NCI-H226 (cell line): ENCODE measurements at places on chromosomes 2 and 18.

- peak; percentile 5 for DNase-seq
These were observed 66.9 kb downstream of the EMX1 start for GRCh38 chr2:72984172-72984671.

GRCh38 chr2:161915121-161915520 is 158.9 kb downstream of the DPP4 start:
- peak; percentile 60 for DNase-seq

- no peak for DNase-seq
These were observed 3.3 kb downstream of the APCDD1 start for GRCh38 chr18:10457767-10458166.

- peak; percentile 54 for DNase-seq
These were observed 37.5 kb upstream of the ZBTB7C start for GRCh38 chr18:48446582-48447225.

GRCh38 chr2:177629357-177630024 is 236.9 kb downstream of the AGPS start:
- no peak for DNase-seq

- DNase-seq = no peak
These were observed 53.1 kb downstream of the TTC27 start for GRCh38 chr2:32680942-32681341.

DNA sequence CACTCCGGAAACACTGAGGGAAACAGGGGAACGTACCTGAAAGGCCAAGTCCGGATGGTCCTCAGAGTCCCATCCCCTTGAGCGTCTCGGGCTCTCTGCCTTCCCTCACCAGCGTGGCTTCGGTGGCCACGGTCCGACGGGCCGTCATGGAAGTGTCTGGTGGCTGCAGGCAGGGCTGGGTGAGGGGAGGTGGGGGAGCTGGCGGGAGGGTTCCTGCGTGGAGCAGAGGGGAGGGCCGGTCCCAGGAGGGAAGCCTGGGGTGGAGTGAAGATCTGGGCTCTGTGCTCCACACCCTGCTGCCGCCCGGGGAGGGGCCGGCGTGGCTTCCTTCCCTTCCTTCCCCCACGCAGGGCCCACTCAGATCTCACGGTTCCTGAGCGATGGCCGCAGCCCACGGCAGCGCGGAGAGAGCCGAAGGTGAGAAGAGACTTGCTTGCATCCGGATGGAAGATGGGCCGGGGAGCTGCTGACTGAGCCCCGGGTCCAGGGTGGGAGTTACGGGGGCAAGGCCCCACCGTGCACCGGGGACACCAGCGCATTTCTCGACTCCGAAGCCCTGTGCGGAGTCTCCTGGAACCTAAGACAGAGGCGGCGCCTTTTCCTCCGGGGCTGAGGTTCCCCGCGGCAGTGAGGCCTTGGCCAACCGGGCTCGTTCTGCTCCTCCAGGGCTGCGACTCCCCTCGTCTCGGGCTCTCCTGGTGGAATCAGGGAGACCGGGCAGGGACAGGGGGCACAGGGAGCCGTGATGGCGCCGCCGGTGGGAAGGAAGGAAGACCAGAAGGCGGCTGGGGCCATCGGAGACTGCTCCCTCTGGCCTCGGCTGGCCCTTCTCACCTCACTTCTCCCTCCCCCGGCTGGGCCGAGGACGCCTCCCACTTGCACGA is 49.1 kb downstream of the KCNF1 start:
- no peak for DNase-seq

GRCh38 chr2:170455617-170456426 is 259.3 kb upstream of the SP5 start:
- DNase-seq = no peak

DNA sequence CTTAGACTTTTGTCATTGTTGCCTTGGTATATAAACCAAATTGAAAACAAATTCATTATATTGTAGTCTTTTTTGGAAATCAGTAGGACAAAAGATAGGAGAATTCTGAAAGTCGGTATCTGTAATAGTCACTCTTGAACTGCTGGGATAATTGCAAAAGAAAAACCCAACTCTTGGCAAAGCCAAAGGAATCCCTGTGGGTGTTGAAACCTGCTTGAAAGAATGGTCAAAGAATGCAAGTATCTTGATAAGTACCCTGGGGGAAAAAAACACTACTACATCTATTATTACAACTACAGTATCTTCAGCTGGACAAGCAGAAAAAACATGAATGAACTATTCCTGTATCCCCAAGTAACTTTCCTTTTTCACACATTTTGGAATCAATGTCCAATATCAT is 7.3 kb upstream of the FAM237A start:
- DNase-seq = peak; percentile 23

DNA sequence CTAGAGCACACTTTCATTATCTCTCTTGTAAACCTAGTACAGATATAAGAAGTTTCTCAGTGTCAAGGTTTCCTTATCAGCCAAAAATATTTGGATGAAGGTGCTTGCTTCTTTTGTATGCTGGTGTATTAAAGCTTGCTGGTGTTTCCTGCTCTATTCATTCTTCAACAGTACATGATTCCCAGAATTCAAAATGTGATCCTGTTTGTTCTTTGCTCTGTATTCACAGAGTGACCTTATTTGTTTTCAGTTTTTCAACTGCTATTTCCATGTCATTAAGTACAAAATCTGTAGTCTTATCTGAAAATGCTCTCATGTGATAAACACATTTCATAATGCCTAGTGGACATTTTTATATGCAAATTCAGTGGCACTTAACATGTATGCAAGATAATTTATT is 1185.8 kb downstream of the SUCLG1 start:
- no peak for DNase-seq

DNA sequence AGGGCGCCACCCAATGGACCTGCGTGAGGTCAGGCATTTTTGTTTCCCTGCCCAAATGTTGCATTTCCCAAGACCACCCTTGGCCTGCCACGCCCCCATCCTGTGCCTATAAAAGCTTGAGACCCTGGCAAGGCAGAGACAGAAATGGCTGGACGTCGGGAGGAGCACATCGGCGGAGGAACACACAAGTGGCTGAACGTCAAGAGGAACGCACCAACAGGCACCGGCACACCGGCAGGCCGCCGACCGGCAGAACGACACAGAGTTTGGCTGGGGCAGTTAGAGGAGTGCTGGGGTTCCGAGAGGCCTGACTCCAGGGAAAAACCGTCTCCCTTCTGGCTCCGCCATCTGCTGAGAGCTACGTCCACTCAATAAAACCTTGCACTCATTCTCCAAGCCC is 35.9 kb downstream of the DCDC2C start:
- DNase-seq = no peak

DNA sequence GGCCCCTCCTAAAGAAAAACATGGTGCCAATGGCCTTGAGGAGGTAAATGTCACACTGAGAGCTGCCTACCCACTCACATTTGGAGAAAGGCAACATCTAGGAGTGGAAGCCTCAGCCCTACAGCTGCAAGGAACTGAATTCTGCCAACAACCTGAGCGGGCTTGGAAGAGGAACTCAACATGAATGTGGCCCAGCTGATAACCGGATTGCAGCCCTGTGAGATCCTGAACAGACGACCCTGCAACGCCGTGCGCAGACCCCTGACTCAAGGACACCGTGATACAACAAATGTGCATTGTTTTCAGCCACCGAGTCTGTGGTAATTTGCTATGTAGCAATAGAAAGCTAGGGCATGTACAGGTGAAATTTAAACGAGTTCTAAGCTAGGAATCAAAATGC is 99.4 kb downstream of the MYOM1 start:
- no peak for DNase-seq

DNA sequence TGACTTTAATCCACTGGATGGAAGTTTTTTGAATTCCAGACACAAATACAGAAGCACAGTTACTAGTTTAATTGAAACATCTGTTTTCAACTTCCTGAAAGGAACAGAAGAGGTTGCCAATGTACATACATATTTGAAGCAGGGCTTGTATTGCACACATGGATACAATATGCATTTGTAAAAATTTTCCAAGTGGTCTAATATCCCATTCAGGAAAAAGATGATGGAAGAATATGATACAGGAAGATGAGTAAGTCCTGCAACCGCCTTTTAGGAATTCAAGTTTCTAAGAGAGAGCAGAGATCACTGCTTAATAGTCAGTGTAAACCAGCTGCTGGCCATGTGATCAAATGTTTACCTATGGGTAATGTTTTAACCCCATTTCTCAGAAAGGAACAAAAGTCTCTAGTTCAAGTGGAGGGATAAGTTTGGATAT is 265.4 kb downstream of the TRIB2 start:
- DNase-seq = no peak

DNA sequence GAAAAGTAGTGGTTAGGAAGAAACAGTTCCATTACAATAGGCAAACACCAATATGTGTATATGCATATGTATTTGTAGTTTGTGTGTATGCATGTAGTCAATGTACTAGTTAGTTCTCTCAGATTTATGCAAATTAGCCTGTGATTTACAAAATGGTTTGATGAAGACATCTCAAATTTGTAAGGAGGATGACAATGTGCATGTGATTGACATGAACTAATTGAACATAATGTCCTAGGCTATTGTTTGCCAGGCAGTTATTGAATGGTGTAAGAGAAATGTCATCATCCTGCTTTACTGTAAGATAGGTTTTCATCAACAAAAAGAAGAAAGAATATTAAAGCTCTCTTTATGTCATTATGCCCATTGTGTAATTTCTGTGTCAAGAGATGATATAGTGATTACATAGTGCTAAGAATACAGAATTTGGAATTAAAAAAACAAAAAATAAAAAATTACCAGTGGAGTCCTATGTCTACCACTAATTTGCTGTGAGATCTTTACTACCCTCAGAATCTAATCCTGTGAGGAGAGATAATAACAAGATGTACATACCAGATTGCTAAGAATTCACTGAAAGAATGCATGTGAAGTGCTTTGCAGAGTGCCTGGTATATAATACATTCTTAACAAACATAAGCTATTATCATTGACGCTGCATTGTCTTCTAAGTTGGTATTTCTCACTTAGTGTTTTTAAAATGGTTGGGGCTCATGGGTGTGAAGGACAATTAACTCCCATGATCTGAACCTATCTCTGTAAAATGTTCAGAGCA is 258.0 kb downstream of the CPS1 start:
- DNase-seq = no peak

GRCh38 chr2:190097115-190097514 is 34.6 kb upstream of the MSTN start:
- DNase-seq = no peak

DNA sequence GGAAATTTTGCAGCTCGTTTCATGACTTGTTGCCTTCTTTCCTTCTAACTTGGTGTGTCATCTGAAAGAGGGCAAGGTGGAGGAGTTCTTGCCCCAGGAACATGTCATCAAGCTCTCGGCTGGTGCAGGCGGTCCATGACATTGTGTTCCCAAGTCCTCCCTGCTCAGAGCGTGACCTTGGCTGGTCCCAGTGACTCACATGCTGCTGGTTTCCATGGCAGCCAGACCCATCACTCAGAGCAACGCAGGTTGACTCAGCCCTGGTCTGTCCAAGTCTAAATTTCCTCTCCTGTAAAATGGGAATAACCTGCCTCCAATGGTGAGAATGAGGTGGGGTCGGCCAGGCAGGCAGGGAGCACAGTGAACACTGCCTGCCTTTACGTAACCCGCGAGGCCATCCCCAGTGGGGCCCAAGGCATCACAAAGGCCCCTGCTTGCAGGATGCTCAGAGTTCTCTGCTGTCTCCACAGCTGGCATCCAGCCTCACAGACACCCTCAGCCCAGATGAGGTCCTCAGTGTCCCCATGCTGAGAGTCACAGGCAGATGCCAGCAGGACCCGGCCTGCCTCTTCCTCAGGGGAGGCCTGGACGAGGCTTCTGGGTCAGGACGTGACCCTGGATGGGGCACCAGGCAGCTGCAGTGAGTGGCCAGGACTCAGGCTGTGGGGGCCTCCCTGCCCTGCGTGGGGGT is 143.7 kb downstream of the TPO start:
- no peak for DNase-seq

DNA sequence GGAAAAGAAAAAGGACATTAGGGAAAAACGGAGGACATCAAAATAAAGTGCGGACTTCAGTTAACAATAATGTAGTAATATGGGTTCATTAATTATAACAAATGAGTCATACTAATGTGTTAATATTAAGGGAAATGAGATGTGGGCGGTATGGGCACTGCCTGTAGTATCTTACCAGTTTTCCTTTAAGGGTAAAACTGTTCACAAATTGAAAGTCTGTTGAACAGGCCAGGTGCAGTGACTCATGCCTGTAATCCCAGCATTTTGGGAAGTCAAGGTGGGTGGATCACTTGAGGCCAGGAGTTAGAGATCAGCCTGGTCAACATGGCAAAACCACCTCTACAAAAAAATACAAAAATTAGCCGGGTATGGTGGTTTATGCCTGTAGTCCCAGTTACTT is 56.8 kb upstream of the PMAIP1 start:
- no peak for DNase-seq

GRCh38 chr2:163690896-163691295 is 44.9 kb downstream of the FIGN start:
- no peak for DNase-seq

- DNase-seq = no peak
These were observed 28.6 kb downstream of the TEX44 start for GRCh38 chr2:231621051-231621879.

- DNase-seq = no peak
These were observed 96.3 kb downstream of the ARMC9 start for GRCh38 chr2:231294571-231295362.

DNA sequence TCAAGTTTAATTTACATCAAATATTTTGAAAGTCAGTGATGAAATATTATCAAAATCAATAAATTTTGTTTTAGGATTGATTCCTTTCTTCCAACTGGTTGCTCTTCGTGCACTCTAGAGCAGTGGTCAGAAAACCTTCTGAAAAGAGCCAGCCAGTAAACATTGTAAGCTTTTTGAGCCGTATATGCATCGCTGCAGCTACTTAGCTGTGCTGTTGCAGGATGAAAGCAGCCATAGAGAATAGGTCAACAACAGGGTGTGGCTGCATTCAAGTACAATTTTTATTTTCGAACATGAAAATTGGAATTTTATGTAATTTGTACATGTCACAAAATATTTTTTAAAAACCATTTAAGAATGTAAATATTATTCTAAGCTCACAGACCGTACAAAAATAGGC is 94.9 kb downstream of the MGAT5 start:
- DNase-seq = no peak

DNA sequence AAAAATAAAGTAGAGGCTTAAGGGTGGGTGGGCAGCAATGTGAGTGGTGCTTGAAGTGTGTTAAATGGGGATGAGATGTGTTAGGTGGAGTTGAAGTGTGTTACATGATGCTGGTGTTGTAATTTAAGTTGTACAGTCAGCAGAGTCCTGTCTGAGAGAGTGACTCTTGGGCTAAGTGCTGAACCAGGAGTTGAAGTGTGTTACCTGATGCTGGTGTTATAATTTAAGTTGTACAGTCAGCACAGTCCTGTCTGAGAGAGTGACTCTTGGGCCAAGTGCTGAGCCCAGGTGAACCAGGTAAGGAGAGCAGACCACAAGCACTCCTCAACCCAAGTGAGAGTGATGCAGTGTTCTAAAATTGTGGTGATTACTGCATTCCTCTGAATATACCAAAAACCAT is 40.6 kb downstream of the LCLAT1 start:
- no peak for DNase-seq

DNA sequence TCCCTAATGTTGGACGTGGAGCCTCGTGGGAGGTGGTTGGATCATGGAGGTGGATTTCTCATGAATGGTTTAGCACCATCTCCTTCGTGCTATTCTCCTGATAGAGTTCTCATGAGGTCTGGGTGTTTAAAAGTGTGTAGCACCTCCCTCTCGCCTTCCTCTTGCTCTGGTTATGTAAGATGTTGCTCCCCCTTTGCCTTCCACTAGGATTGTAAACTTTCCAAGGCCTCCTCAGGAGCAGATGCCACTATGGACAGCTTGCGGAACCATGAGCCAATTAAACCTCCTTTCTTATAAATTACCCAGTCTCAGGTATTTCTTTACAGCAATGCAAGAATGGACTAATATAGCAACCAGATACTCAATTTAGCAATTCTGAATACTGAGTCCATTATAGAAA is 82.4 kb upstream of the PELI1 start:
- no peak for DNase-seq

GRCh38 chr18:3911413-3911812 is 461.4 kb downstream of the TGIF1 start:
- no peak for DNase-seq
